ENCODE measurements at places on chromosomes 5 and 9.

DNA sequence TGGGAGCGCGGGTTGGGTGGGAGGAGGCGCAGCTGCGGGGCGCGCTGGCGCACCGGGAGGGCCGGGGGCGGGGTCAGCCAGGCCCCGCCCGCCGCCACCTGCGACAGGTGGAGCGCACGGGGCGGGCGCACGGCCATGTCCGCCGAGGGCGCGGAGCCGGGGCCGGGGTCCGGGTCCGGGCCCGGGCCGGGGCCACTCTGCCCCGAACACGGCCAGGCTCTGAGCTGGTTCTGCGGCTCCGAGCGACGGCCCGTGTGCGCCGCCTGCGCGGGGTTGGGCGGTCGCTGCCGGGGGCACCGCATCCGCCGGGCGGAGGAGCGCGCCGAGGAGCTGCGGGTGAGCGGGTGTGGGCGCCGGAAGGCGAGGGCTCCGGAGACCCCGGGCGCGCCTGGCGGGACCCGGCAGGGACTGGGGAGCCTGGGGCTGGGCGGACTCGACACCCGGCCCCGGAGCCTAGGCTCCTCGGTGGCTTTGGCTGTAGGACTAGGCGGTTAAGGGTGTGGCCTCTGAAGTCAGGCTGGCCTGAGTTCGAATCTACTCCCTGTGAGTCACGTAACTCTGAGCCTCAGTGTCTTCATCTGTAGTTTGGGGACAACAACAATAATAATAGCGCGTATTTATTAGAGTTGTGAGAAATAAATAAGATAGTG lies at the start of gene BSPRY:
Gene BSPRY (plus strand): TSS at position 97 of the 650 bp plus-strand sequence. CDS start 39 bp downstream, at position 136.
- DNase-seq = peak; percentile 77

GRCh38 chr5:158947846-158948245 lies 151.9 kb downstream of the EBF1 start:
- no peak for DNase-seq

DNA sequence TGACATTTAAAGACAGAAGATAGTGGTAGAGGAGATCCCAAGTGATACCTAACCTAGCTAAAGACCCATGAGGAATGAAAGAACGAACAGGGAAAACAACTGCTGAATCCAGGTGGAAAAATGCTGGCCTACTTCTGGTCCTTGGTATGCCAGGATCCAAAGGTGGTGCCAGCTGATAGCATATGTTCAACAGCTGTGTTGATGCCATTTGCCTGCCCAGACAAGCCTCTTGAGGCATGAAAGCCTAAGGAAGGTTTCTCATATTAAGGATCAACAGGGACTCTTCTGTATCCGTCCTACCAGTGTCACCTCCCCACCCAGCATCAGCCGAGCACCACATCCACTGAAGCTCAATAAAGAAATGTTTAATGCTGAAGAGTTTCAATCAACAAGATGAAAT lies 225.7 kb upstream of the DMRT1 start:
- no peak for DNase-seq

DNA sequence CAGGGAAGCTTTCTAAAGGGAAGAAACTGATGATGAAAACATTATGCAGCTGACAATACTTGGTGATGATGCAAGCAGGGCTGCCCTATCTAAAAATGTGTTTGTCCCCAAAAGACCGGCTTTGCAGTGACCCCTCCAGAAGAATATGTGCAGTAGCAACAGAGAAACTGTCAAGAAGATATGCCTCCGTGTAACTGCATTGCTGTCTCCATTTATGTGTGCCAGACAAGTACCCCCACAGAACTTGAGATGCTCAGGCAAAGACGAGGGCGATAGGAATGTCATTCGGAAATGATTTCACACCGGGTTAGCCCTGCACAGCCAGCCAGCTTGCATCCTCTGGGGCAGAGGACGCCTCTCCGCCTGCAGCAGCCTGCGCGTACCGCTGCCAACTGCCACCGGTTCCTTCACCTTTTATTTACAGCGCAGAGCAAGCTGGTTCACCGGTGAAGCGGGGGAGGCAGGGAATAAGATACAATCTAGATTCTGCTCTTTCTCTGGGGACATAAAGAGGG lies 2.0 kb downstream of the GABBR2 start:
- DNase-seq = no peak

- peak; percentile 66 for DNase-seq
These were observed 34.6 kb downstream of the OXCT1 start for GRCh38 chr5:41835645-41836044.

DNA sequence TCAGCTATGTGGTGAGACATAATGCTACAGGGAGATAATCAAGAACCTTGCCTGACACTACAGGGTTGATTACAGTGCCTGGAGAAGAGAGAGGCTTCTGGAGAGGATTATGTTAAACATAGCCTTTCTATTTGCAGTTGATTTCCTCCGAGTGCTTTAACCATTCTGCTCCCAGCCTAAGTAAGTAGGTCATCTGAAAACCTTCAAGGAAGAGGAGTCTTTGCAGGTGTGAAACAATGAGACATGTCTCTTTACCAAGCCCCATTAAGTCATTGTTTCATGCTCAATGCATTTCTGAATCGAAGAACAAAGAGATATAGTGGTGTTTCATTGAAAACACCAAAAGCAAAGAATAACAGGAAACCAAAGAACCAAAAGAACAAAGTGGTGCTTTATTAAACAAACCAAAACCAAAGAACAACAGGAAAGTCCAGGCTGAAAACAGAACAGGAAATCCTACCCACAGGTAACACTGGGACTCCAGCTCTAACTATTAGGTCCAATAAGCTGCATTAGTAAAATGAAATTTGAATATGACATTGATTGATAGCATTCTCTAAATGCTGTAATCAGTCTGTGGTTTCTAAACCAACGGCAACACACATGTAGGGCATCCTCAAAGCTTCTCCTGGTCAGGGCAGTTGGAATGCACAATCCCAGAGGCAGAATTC lies 113.3 kb upstream of the SPATA31D4 start:
- DNase-seq = no peak

- DNase-seq = peak; percentile 73
These were observed 524 bp downstream of the CYFIP2 start for GRCh38 chr5:157266286-157267007.

- no peak for DNase-seq
These were observed 221.1 kb downstream of the MAN2A1 start for GRCh38 chr5:109910874-109911273.
